Activated T-cell treated with anti-CD3 and anti-CD28 coated beads, Interleukin-2, amount 50 U/mL, for 4 hours (primary cell): ENCODE measurements at places on chromosomes 13 and 19.

DNA sequence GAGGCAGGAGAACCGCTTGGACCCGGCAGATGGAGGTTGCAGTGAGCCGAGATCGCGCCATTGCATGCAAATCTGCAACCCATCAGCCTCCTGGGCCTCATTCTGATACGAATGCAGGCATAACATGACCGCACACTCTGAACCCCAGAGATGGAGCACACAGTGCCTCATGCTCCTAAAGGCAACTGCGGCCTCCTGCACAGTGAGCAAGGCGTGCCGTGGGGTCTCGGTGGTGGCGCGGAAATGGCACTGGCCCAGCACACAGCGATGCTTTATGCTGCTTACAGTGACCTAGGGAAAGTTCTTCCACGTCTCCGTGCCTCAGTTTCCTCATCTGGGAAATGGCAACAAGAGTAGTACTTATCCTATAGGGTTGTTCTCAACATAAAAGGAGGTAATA, 2.0 kb upstream of the C19orf12 start:
- DNase-seq, result no peak

GRCh38 chr13:25783076-25783475, 268.7 kb downstream of the SHISA2 start:
- no peak for DNase-seq

GRCh38 chr13:95145587-95145986, 155.7 kb downstream of the ABCC4 start:
- DNase-seq, result no peak

DNA sequence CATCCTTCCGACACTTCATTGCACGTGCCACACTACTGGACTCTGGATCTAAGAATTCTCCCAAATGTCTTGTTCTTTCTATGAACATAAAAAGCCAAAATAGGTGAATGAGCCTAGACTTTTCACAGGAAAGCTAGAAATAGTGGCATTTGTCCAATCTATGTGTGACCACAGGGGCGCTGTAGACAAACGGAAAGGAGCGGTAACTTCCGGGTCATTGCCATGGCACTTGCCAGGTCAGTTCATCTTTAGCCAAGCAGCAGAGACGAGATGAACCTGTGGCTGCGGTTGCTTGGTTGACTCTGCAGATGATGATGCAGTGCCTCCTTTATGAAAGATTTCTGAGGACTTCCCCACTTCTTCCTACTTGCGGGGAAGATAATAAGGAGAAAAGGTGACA, 65.6 kb downstream of the ADGRE1 start:
- no peak for DNase-seq
